Fibroblast of pulmonary artery (primary cell): ENCODE measurements at places on chromosomes 3 and 15.
A peak's percentile ranks its signal among the peaks of the same experiment; 100 is the strongest.

- DNase-seq = no peak
Observed at GRCh38 chr15:48712546-48712945, 67.0 kb upstream of the FBN1 start.

GRCh38 chr3:124985349-124985748, 50.8 kb upstream of the MUC13 start:
- DNase-seq = peak; percentile 86

DNA sequence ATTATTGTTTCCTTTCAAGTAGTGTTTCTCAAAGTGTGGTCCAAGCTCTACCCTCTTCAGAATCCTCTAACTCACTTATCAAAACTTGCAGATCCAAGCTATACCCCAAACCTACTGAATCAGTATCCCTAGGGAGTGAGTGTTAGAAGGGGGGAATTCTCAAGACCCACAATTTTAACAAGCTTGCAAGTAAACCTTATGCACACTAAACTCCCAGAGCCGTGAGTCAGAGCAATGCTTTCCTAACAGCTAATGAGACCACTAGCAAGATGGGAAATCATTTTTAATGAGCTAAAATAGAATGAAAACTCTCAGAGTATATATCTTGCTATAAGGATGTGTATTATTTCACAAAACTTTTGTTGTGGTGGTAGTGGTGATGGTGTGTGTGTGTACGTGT, 41.1 kb upstream of the SRGAP3 start:
- DNase-seq = no peak

DNA sequence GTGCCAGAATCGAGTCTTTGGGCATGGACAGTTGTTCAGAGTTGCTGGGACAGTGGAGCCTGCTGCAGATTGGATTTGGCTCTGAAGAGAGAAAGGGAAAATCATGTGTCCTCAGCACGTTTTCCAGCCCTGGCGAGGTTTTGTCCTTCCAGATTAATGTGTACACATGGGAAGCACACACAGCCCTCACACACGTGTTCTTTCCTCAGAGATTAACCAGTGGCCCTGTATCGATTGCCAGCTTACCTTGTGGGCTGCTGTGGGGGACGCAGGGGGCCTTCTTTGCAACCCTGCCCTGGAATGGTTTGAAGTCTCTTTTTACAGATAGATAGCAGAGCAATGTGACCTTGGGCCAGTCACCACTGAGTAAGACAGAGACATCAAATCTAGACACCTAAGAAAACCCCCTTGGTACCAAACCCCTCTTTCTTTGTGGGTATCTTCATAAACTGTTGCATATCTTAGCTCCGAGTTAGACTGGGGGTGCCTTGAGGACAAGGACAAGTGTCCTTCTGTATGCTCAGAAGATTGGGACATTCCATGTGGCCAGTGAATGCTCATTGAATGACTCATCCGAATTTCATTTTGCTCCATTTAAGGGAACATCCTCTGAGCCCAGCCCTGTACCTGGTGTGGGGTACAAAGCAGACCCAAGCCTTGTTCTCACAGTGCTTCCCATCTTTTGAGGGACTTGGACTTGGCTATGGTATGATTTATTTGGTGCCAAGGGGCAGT, 48.0 kb downstream of the SMAD6 start:
- DNase-seq = peak; percentile 38

GRCh38 chr3:74003734-74004133, 379.0 kb upstream of the PDZRN3 start:
- no peak for DNase-seq

DNA sequence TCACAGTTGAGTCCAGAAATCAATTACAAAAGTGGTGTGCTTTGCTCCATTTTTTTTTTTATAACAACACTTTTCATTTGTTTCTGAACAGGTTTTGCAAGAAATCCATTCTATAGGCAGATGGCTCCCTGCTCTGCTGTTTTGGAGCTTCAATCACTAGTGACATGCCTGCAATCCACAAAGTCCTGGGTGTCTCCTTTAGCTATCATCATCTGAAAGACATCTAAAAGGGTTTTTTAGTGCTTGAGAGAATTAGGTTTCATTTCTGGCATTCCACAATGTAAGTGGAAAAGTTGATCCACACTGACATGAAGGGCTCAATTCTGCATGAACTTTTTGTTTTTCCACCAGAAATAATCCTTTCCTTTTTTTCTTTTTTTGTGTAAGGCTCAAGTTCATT, 24.0 kb upstream of the MEIS2 start:
- no peak for DNase-seq

GRCh38 chr3:150391161-150391560, 16.9 kb upstream of the TSC22D2 start:
- DNase-seq = peak; percentile 69

GRCh38 chr3:115697263-115698053, 74.1 kb downstream of the GAP43 start:
- DNase-seq = peak; percentile 13

GRCh38 chr15:98433856-98434255, 214.5 kb upstream of the IGF1R start:
- DNase-seq = no peak

GRCh38 chr3:182570946-182571594, 222.2 kb upstream of the ATP11B start:
- DNase-seq = no peak

- DNase-seq = no peak
Observed at GRCh38 chr3:128145279-128145678, 8.0 kb upstream of the EEFSEC start.

DNA sequence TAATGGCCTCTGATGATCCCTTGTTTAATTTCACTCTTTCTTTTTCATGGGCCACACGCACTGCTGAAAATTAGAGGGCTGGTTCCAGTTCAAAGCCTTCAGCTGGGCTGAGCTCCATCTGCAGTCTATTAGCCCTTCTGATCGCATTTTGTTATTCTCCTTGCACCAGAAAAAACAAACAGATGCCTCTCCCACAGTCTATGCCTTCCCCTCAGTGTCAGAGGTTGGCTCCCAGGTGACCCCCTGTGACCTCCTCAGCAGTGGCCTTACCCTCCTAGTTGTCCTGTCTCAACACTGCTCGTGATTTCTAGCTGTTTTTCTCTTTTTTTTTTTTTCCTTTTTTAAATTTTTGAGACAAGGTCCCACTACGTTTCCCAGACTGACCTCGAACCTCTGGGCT, 77.1 kb upstream of the PRTG start:
- DNase-seq = no peak

DNA sequence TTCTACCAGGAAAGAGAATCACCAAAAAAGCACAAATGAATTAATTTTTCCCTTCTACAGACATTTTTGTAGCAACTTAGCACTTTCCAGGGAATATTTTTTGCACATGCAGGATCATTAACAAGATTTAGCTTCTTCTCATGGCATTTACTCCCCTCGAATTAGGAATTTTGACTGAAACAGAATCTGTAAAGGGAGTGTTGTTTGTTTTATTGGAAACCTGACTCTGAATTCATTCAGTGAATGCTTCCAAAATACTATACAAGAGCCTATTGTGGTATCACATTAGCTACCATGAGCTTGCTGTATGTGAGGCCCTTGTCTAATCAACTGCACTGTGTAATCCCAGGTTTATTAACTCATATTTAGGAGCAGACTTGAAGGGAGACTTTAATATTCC, 130.4 kb upstream of the ATP10A start:
- DNase-seq = no peak

DNA sequence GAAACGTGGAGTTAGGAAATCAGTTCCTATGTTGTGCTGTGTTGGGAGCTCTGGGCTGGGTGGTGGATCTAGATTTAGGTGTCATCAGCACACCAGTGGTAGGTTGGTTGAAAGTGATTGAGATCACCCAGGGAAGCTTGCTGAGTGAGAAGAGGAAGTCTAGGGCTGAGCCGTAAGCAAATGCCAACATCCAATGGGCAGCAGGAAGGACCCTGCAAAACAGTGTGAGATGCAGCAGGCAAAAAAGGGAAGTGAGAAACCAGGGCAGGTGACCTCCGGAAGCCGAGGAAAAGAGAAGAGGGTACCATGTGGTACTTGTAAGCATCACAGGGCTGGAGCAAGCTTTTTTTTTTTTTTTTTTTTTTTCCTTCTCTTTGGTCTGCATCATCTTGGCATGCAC, 15.9 kb upstream of the COPG1 start:
- no peak for DNase-seq

DNA sequence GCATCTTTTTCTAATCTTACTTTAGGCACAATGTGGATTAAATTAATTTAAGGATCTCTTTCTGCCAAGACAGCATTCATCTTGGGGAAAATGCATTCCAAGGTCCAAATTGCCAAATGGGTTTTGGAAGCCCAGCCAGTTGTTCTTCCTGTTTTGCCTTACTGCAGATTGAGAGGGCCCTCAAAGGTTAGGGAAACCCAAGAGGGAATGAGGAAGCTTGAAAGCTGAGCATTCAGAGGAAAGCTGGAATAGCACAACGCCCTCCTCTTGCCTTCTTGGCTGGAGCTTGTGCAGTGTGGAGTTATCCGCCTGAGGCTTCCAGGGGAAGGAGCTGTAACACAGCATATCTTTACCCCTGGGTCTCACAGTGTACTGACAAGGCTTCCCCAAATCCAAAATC, 18.2 kb upstream of the SACM1L start:
- DNase-seq = no peak

DNA sequence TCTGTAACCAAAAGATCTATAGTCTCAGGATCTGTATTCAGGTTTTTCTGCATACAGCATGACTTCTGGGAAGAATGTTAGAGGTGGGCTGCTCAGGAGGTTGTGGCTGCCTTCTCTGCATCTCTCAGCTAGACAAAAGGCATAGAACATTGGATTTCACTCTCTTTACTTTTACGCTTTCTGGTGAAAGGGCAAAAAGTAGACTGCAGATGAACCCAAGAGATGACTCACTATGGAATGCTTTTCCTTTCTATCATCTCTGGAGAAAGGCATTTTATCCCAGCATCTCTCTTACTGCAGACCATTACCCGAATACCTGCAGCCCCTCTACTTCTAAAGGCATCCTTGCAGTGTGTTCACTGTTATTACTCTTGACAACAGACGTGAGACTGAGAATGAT, 222.2 kb downstream of the WNT5A start:
- DNase-seq = no peak

DNA sequence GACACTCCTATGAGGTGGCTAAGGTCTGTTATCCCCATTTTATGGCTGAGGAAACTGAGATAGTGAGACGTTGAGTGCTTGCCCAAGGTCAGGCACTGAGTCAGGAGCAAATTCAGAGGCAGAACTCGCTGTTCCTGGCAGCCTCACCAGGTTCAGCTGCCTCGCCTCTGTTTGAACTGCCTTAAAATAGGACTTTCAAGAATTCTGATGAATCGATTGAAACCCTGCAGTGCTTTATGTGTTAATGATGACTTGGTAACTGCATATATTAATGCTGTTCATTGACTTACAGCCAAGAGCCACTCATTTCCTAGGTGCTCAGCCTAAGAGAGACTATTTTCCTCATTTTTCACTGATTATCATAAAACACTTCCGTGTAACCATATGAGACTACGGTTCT, 79.5 kb upstream of the BHLHE40 start:
- DNase-seq = no peak

GRCh38 chr3:63538919-63539318, 113.6 kb upstream of the SNTN start:
- no peak for DNase-seq

DNA sequence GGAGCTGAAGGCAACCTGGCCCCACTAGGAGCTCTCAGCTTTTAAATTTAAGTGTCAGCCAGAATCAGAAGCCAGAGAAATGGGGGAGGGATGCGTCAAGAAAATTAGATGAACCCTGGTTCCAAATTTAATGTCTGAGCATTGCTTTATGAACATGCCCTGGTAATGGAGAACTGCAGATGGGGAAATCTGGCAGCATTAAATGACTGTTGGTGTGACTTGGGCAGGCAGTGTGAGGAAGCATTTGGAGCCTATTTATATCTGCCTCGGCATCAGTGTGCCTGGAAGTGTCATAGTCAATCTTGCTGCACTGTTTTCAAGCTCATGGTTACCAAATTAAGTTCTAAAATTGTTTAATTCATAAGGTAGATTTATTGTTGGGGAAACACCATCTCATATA, 29.0 kb downstream of the NME9 start:
- no peak for DNase-seq

GRCh38 chr3:151686257-151686656, 47.5 kb upstream of the AADACL2 start:
- no peak for DNase-seq

- no peak for DNase-seq
Observed at GRCh38 chr3:115102046-115102445, 45.0 kb downstream of the ZBTB20 start.

DNA sequence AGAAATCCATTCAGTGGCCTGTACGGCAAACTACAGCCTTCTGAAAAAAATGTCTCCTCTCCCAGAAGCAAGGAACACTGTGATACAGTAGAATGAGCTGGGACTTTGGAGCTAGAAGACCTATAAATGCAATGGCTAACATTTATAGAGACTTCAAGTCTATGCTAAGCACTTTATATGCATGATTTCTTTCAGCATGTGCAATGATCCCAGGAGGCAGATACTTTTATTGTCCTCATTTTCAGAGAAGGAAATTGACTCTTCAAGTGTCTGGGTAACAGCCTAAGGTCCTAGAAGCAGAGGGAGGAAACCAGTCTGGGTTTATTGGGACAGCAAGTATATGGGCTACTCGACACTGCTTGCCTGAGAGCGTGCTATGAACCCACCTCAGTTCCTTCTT, 140.9 kb downstream of the ALDH1A2 start:
- no peak for DNase-seq

- no peak for DNase-seq
Observed at GRCh38 chr15:81047928-81048327, 47.2 kb downstream of the TLNRD1 start.
